Right atrium auricular region (tissue), 2 donors: ENCODE measurements at places on chromosomes 3 and 15. TPM values are rescaled to one million over a fixed set of nuclear protein-coding genes. Genes with fewer than 3 reads are reported as not detected.

ISLR gene
- 51.9 TPM for total RNA-seq

CSTA gene
- total RNA-seq: 2.6 TPM

CCDC191 gene
- 0.75 TPM for total RNA-seq

MCF2L2 gene
- total RNA-seq: 0.08 TPM

PTH1R gene
- 10.1 TPM for total RNA-seq

CDC25A gene
- 0.24 TPM for total RNA-seq

UBE2E2 gene
- total RNA-seq: 31.0 TPM

SNTN gene
- not detected for total RNA-seq

GP5 gene
- total RNA-seq: 0.08 TPM

HYAL1 gene
- 40.8 TPM for total RNA-seq

PSTPIP1 gene
- 2.3 TPM for total RNA-seq

CPA3 gene
- 1.3 TPM for total RNA-seq

AMIGO3 gene
- total RNA-seq: 1.1 TPM

REC114 gene
- not detected for total RNA-seq

CCDC39 gene
- not detected for total RNA-seq

CPLX3 gene
- 10.8 TPM for total RNA-seq

LTK gene
- total RNA-seq: not detected

TEX55 gene
- total RNA-seq: not detected

CDAN1 gene
- 3.5 TPM for total RNA-seq

CIP2A gene
- total RNA-seq: 2.9 TPM

ADGRG7 gene
- total RNA-seq: not detected

OCA2 gene
- total RNA-seq: not detected

CHRD gene
- total RNA-seq: 13.4 TPM

TM4SF18 gene
- total RNA-seq: 13.8 TPM

ADAMTS9 gene
- 21.0 TPM for total RNA-seq

FEZF2 gene
- not detected for total RNA-seq

DLEC1 gene
- 0.35 TPM for total RNA-seq

DNAJC17 gene
- total RNA-seq: 11.6 TPM

ACAN gene
- not detected for total RNA-seq

ZIC1 gene
- not detected for total RNA-seq

SAMMSON gene
- not detected for total RNA-seq

CD80 gene
- 0.67 TPM for total RNA-seq

ALG3 gene
- total RNA-seq: 50.8 TPM

OR5K2 gene
- total RNA-seq: not detected

NANOGP8 gene
- not detected for total RNA-seq

ATOSA gene
- 21.6 TPM for total RNA-seq

STXBP5L gene
- total RNA-seq: not detected
